ENCODE measurements at places on chromosomes 5 and 9.

GRCh38 chr9:2321523-2322148 lies 300.0 kb upstream of the VLDLR start:
- no peak for DNase-seq

DNA sequence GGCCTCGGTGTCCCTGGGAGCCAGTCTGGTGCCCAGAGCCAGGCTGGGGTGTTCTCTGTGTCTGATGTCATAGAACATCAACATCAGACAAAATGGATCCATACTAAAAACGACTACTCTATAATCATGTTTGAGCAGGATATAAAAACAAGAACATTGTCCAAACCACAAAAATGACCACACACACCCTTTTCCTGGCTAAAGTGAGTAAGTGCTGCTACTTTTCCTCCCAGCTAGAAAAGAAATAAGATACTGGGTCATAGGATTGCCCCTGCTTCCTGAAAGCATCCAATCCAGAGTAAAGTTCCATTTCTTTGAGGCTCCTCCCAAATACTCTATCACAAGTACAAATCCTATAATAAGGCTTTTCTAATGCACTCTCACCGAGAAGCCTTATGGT lies 19.7 kb upstream of the TRAF1 start:
- no peak for DNase-seq

DNA sequence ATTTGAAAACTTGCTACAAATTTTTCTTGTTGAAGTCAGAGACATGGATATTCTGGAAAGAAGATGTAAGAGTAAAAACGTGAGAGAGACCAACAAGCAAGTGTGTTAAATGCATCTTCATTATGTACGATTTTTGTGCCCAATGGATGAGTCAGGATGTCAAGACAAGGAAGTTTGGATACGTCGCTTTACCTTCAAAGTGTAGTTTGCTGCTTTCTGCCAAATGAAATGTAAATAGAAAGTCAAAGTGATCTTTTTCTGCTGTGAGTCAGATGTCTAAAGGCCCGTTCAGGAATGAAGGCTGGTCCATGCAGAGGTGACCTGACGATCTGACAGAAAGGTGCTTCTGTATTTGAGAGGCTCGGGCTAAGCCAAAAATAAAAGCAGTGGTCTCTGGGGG lies 273.1 kb upstream of the PIK3R1 start:
- DNase-seq = no peak

DNA sequence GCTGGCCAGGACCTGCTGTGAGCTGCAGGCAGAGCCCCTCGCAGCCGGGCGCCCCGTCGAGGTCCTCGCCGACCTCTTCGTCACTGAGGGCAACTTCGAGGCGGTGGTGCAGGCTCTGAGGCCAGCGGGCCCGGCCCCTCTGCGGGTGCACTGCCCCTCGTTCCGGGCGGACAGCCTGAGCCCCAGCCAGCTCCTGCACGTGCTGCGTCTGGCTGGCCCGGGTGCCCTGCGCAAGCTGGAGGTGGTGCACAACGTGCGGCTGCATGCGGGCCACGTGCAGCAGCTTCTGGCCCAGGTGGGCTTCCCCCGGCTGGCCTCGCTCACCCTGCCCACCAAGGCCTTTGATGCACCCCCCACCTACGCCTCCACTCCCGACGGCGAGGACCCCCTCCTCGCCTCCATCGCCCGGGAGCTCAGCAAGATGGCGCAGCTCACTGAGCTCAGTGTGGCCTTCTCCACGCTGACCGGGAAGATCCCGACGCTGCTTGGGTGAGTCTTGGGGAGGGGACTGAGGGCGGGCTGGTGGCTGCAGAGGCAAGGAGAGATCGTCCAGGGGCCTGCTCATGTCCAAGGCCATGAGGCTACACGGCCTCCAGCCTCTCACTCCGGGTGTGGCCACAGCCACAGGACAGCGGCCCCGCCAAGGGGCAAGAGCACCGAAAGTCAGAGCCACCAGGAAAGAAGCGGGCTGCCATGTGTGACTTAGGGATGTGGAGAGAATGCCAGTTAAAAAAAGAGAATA lies 825 bp downstream of the LRRC14B start:
- DNase-seq = no peak

DNA sequence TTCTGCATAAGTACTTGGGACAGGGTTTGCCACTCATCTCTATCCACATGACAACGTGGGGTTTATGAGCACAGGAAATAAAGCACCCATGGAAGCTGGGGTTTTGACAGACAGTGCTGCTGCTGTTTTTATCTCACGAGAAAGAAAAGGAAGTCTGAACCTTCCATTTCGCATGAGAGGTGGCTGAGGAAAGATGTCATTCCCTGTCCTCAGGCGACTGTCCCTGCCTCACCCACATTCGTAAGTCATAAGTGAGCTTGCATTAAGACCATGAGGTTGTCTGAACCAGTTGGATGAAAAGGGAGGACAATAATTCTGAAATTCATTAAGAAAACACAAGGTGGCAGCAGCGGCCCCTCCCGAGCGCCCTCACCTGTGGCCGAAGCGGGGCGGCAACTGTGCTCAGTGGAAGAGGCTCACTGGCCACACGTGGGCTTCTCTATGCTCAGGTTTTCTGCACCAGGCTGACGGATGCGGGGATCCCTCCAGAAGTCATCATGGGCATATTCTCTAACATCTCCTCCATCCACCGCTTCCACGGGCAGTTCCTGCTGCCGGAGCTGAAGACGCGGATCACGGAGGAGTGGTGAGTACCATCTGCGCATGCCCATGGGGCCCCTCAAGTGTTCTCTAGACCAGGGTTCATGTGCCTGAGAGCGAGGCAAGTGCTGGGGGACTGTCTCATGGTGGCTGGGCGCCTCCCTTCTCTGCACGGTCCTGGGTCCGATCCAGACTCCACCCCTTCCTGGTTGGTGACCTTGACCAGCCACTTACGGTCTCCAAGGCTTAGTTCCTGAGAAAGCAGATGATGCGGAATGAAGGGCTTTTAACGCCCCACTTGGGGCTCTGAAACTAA lies 54.7 kb upstream of the SUSD3 start:
- DNase-seq = peak; percentile 38

- no peak for DNase-seq
These were observed 607.0 kb downstream of the PDE4D start for GRCh38 chr5:59286510-59286909.

DNA sequence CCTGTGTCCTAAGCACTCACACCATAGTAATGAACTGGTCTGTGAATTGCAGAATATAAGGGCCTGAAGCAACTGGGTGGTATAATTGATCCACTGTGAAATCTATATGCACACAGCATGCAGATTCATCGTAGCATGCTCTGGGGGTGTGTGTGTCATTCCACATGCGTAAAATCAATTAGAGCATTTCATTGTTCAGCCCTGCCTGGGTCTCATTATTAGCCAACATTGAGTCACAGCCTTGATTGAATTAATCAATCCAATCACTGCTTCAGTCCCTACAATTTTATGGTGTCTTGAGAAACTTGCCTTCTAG lies 248.0 kb downstream of the ADAMTSL1 start:
- no peak for DNase-seq

DNA sequence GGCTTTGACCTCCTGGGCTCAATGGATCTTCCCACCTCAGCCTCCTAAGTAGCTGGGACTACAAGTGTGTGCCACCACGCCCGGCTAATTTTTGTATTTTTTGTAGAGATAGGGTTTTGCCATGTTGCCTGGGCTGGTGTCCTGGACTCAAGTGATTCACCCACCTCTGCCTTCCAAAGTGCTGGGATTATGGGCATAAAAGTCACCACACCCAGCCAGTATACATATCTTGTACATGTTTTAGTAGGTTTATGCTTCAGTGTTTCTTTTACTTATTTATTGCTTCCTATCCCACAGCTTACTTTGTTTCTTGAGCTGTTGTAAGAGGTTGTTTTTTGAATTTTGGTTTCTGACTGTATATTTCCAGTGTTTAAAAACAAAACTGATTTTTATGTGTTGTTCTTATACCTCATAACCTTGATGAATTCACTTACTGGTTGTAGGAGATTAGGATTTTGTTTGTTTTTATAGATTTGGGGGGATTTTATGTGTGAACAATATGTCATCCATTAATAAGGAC lies 12.9 kb downstream of the FBXW5 start:
- DNase-seq = no peak

GRCh38 chr9:134594078-134594941 lies 47.3 kb upstream of the COL5A1 start:
- no peak for DNase-seq

GRCh38 chr5:95081500-95081960 lies 203.4 kb downstream of the MCTP1 start:
- DNase-seq = no peak

GRCh38 chr5:97193355-97193688 lies 10.3 kb upstream of the RIOK2 start:
- no peak for DNase-seq

DNA sequence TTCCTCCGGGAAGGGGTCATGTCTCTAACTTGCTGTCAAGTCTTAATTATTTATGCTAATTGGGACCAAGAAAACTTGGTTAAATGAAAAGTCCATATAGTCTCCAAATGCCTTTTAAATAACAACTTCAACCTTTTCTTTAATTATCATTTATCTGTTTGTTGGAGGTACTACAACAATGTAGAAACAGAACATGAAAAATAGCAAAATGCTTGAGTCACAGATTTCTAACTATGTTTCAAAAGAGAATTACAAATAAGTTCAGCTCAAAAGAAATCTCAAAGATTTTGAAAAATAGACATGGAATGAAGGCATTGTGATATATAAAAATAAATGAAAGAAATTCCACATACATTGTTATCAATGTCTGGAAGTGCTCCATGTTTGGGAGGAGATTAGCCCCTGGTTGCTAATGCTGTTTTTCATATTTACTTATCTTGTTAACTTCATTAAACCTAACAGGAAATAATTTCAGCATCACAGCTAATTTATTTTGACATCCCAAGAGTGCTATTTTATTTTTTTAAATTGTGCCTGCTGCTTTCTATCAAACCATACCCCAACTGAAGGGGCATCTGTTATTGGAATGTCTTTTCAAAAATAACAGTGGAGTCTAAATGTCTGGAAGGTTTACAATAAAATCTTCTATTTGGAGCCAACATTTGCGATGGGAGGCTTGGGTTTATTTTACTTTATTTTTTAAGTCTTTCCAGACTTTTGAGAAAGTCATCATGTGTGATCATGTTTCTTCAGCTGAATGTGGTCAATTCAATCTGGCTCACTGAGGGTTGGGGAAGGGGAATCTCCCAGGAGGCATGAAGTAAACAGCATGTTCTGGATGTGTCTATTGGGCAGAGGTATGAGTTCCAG lies 53.1 kb upstream of the ANKRD55 start:
- DNase-seq = no peak

- DNase-seq = no peak
These were observed 694.3 kb downstream of the BRINP1 start for GRCh38 chr9:118674942-118675341.

GRCh38 chr5:99543841-99544240 lies 615.0 kb upstream of the CHD1 start:
- no peak for DNase-seq

- no peak for DNase-seq
These were observed 42.7 kb downstream of the CYLC2 start for GRCh38 chr9:103037508-103038477.

- no peak for DNase-seq
These were observed 6.8 kb upstream of the PAEP start for GRCh38 chr9:135554718-135555117.

GRCh38 chr5:73022471-73023169 lies 66.8 kb downstream of the FCHO2 start:
- DNase-seq = no peak

- DNase-seq = no peak
These were observed 72.9 kb upstream of the GGTA1 start for GRCh38 chr9:121572581-121572980.

GRCh38 chr9:137319739-137320551 lies 17.9 kb upstream of the NRARP start:
- DNase-seq = no peak

GRCh38 chr9:82668689-82669199 lies 394.2 kb downstream of the RASEF start:
- DNase-seq = no peak

GRCh38 chr5:125057912-125058826 lies 311.7 kb upstream of the ZNF608 start:
- DNase-seq = no peak

All from stimulated activated CD4-positive, alpha-beta T cell treated with anti-CD3 and anti-CD28 coated beads, Interleukin-15, amount 100 ng/mL, for 1 hour (primary cell).